ENCODE measurements at places on chromosomes 5 and 9. TPM values are rescaled to one million over a fixed set of nuclear protein-coding genes. Genes with fewer than 3 reads are reported as not detected.
A peak's percentile ranks its signal among the peaks of the same experiment; 100 is the strongest.

GRCh38 chr5:126911986-126912385, 118.4 kb downstream of the MARCHF3 start:
- DNase-seq = no peak

The PCDHGC3 gene
- 29.9 TPM for total RNA-seq

- DNase-seq = no peak
Measured at GRCh38 chr5:27876071-27876470, 837.7 kb upstream of the CDH9 start.

The SLC6A3 gene
- total RNA-seq = not detected

The EPB41L4A gene
- total RNA-seq = 10.5 TPM

GRCh38 chr9:23736293-23736692, 89.7 kb downstream of the ELAVL2 start:
- DNase-seq = no peak

- no peak for DNase-seq
Measured at GRCh38 chr9:116435706-116436105, 251.4 kb upstream of the TRIM32 start.

- DNase-seq = peak; percentile 52
Measured at GRCh38 chr9:12723409-12724028, 30.3 kb downstream of the TYRP1 start.

DNA sequence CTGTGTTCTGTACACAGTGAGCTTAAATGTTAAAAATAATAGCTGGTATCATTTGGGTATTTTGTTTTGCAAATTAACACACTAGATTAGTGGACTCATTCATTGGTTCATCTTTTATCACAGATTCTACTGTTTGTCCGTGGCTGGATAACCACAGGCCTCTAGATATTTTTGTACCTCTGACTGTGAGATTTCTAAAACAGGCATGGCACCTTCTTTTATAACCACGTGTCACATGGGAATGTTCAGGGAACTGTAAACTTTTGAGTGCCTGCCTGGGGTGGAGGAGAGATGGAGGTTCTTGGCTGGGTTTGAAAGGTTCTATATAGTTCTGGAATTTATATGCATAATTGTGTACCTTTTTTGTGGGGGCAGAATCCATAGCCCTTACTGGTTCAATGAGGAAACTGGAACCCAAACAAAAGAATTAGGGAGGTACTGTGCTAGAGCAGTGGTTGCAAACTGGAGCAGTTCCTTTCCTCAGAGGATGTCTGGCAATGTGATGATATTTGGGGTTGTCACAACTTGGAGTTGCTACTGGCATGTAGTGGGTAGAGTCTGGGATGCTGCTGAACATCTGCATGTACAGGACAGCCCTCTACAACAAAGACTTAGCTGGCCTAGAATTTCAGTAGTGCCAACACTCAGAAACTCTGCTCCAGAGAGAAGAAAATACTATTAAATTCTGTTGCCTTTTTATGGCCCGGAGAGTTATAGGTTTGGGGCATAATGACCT, 16.9 kb downstream of the TLE4 start:
- DNase-seq = no peak

DNA sequence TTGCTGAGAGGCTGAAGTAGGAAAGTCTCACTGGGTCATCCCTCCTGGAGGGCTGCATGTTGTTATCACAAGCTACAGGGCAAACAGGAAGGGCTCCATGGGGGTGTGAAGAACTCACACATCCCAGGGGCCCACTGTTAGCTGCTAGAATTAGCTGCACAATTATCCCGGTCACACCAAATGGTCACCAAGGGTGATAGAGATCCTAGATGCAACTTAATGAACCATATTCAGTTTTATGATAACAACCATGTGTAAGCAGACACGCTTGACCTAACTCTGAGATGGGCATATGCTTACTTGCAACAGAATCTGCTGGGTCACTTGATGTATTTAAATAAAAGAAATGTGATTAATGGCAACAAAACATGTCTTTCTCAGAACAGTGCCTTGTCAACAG, 143.5 kb upstream of the C6 start:
- DNase-seq = no peak

The ARL14EPL gene
- total RNA-seq = not detected

The SH3RF2 gene
- 27.9 TPM for total RNA-seq

- peak; percentile 56 for DNase-seq
Measured at GRCh38 chr5:147223948-147224791, 10.7 kb upstream of the STK32A start.

The PCDHGC5 gene
- total RNA-seq = 0.74 TPM

- no peak for DNase-seq
Measured at GRCh38 chr5:138969323-138970002, 94.3 kb upstream of the LRRTM2 start.

DNA sequence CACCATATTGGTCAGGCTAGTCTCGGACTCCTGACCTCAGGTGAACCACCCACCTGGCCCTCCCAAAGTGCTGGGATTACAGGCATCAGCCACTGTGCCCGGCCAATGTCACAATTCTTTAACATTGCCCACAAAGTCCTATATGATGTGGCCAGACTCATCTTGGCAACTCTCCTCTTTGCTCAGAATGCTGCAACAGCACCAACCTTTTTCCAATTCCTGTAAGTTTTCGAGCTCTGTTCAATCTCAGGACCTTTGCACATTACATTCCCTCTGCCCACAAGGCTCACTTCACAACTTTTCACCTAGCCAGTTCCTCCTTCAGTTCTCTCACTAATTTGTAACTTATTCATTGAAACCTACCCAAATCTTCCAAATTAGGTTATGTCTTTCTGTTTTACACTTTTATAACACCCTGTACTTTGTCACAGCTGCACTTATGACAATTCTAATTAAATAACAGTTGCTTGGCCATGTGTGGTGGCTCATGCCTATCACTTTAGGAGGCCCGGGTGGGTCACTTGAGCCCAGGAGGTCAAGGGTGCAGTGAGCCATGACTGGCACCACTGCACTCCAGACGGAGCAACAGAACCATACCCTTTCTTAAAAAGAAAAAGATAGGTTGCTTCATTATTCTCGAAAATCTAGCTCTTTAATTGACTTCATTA, 30.9 kb upstream of the GLDC start:
- DNase-seq = no peak

The C9orf153 gene
- total RNA-seq = 1.0 TPM

- DNase-seq = peak; percentile 77
Measured at GRCh38 chr9:89634995-89635742, 30.4 kb downstream of the GADD45G start.

The MTX3 gene
- 16.7 TPM for total RNA-seq

- peak; percentile 73 for DNase-seq
Measured at GRCh38 chr5:176541338-176542134, 4.3 kb upstream of the RNF44 start.
